Kidney tubule cell (primary cell): ENCODE measurements at places on chromosomes 3 and 15.

DNA sequence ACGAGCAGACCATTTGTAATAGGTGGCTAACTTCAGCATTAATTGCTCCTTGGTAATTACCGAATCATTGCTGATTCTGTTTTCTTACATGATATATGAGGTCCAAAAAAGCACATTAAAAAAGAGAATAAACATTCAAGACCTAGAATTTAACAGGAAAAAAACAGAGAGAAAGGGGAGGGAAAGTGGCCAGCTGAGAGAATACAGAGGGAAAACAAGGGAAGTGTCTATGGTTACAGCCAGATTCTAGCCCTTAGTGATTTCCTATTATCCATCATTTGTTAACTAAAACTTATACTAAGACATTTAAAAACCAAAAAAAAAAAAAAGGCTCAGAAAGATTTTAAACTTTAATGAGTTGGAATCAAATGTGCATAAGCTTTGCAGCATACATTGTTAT, 168.7 kb downstream of the LRTM1 start:
- DNase-seq = no peak

- no peak for DNase-seq
Measured at GRCh38 chr3:179151474-179151873, 3.3 kb downstream of the PIK3CA start.

- peak; percentile 55 for DNase-seq
Measured at GRCh38 chr15:73081321-73081958, 29.2 kb downstream of the NEO1 start.

DNA sequence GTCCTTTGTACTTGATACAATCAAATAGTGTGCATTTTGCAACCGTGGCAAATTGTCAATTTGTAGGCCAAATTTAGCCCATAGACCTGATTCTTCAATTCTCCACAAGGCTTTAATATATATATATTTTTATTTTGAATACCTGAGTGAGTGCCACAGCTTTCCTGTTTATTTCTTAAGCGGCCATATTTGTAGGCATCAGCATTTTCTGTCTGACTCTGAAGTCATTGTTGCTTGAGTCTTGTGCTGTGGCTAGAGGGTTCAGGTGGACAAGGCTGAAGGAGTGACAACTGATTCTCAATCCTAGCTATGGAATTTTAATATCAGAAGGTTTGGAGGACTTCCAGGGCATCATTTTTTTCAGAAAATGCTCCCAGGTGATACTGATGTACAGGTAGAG, 75.6 kb upstream of the NAALADL2 start:
- DNase-seq = no peak

GRCh38 chr3:148330542-148330941, 367.2 kb upstream of the AGTR1 start:
- no peak for DNase-seq
